ENCODE measurements at places on chromosomes 11 and 22. TPM values are rescaled to one million over a fixed set of nuclear protein-coding genes. Genes with fewer than 3 reads are reported as not detected.

DNA sequence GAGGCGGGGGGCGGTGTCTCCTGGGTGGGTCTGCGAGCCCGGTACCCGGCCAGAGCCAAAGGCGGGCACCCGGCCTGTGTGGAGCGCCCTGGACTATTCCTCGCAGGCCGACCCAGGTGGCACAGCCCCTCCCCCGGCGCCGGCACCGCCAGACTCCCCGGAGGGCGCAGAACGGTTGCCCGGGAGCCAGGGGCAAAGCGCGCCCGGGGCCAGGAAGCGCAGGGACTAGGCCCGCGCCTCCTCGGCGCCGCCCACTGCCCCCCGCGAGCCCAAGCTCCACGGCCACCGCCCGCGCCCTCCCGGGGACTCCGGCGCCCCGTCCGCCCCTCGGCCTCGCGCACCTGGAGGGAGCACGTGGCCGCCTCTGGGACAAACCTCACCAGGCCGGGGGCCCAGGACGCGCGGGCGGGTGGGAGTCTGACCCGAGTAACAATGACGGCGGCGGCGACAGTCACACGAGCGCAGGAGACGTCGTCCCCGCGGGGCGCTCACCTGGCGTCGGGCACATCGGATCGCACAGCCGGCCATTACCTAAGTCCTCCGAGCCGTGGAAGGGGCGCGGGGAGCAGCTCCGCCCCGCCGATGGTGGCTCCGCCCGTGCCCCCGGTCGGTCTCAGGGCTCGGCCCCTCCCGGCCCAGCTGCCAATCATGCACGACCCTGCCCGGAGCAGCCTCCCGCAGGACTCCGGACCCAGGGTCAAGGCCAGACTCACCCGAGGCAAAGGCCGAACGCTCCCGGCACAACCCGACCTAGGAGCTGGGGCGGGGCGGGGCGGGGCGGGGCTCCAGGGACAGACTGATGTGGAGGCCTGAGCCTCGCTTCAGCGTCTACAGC is 7.4 kb downstream of the PLXNB2 start:
- no peak for DNase-seq

- no peak for DNase-seq
Observed at GRCh38 chr11:37905707-37906417, 1307.8 kb upstream of the RAG2 start.

DNA sequence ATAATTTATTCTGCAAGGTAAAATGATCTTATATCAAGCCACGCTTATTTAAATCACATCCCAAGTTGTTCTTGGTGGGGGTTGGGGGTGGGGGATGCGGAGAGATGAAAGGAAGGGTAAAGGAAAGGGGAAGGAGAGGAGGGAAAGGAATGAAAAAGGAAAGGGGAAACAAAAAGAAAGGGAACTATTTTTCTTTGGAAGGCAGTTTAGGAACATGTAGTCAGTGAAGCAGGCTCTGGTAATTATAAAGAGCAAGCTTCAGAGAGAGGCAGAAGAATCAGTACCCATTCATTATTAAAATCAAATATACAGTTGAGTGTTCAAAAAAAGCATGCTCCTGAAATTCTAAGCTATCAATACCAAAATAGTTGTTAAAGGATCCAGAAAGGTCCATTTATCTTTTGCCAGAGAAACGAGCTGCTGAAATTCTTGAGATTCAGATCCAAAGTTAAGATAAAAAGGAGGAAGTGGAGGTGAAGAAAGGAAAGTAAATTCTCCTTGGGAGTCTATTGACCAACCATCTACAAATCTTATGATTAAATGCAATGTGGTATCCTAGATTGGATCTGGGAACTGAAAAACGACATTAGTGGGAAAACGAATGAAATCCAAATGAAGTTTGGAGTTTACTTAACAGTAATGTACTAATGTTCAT is 107.4 kb downstream of the SGSM3 start:
- no peak for DNase-seq

GRCh38 chr22:24994070-24994763 is 41.7 kb downstream of the KIAA1671 start:
- no peak for DNase-seq

GRCh38 chr11:102957953-102958352 is 2.4 kb upstream of the MMP13 start:
- DNase-seq, result no peak

DNA sequence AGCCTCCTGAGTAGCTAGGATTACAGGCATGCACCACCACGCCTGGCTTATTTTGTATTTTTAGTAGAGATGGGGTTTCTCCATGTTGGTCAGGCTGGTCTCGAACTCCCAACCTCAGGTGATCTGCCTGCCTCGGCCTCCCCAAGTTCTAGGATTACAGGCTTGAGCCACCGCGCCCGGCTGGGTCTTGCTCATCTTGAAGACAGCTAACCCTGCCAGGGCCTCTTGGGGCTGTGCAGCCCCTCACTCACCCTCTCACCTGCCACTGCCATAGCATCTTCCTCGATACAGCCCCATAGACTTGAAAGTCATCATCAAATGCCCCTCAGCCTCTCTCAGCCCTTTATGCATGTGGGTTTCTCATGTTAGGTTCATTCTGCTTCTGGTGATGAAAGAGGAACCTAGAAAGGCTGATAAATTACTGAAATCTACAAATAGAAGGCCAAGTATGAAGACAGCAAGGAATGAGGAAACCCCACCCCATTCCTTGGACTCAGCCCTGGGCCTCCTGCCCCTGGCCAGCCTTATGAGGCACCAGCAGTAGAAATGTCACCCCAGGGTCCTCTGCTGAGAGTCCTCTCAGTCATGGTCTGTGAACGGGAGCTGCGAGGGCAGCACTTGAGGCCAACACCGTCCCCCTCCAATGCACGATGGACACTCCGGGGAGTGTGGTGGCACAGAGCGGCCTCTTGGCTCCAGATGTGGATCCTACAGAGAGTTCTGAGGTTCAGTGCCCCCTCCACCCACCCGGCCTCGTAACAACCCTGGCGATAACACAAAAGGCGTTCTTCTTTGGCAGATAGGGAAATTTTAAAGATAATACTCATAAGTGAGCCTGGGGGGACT is 24.8 kb downstream of the SCGB1A1 start:
- no peak for DNase-seq

DNA sequence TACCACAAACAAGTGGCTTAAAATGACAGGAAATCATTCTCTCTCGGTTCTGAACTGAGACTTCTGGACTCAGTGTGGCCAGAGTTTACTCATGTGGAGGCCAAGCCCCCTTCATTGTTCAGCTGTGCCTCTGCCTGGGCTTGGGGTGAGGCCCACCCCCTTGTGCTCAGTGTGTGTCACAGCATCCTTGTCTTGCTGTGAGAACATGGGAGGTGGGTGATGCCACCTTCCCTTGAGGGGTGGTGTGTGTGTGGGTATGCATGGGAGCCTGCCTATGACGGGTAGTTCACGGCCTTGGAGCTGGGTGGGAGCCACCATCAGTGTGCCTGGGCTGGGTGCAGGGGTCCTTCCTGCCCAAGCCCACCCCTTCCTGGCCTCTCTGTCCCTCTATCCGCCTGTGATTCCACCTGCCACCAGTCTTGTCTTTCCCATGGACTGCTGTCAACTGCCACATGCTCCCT is 101.7 kb downstream of the MORC2 start:
- DNase-seq, result no peak

DNA sequence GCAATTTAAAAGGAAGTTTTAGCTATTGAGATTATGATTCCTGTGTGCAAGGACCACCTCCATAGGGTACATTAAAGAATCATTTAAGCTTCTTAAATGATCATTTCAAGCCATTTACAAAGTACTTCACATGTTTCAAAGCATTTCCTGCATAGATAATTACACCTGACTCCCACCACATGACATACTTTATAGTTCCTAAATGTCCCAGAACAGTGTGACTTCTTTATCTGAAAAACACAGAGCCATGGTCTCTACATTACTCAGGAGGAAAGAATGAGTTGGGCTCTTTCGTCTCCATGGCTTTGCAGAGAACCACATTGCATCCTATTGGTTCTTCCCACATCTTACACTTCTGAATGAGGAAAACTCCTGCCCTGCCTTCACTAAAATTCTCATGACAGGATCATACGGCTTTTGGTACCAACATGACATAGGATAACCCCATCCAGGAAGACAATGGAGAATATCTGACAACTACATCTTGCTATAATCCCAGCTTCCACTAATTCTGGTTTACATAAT is 88.6 kb downstream of the ETS1 start:
- no peak for DNase-seq

DNA sequence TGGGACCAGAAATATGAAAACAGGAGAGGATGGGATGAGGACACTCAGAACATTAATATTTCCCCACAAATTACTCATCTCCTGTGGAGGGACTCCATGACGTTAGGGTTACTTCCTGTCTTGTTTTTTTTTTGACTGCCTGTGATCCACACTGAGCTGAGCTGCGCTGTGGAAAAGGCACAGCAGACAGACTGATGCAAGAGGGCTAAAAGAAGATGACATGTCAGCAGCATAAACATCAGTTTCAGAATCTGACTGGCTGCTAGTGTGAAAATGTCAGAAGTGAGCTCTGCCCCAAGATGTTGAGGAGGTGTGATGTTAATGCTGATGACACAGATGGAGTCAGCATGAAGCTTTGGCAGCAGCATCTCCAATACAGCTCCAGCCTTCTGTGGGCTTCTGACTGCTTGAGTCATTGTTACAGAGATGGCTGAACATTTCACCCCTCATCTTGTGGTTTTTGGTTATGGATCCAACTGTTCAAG is 286.8 kb downstream of the BLID start:
- no peak for DNase-seq

DNA sequence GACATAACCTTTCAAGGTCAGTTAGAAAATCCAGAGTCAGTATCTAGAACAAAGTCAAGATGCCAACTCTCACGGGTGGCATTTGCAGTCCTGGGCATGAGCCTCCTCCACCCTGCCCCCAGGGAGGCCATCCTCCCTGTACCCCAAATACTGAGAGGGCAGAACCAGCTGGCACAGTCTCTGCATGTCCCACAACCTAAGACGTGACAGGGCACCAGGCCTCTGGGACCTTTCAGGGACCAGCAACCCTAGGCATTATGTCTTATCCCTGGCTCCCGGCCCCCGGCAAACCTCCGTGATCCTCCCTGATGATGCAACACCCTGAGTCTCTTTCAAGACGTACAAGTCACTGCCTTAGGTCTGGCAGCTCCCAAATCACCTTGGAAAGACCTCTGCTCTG is 2.0 kb downstream of the MB start:
- no peak for DNase-seq

GRCh38 chr11:93659841-93660240 is 1.6 kb upstream of the CEP295 start:
- DNase-seq, result no peak

Gene KRTAP5-5
- not detected for polyA plus RNA-seq

Gene OR5M8
- not detected for polyA plus RNA-seq

Gene KREMEN1
- 21.1 TPM for polyA plus RNA-seq

Data from right renal pelvis (tissue), 4 donors.